Activated CD4-positive, alpha-beta T cell treated with anti-CD3 and anti-CD28 coated beads for 1 hour (primary cell): ENCODE measurements at places on chromosomes 2 and 18.

- no peak for DNase-seq
Measured at GRCh38 chr2:237097911-237098702, 12.4 kb downstream of the COPS8 start.

DNA sequence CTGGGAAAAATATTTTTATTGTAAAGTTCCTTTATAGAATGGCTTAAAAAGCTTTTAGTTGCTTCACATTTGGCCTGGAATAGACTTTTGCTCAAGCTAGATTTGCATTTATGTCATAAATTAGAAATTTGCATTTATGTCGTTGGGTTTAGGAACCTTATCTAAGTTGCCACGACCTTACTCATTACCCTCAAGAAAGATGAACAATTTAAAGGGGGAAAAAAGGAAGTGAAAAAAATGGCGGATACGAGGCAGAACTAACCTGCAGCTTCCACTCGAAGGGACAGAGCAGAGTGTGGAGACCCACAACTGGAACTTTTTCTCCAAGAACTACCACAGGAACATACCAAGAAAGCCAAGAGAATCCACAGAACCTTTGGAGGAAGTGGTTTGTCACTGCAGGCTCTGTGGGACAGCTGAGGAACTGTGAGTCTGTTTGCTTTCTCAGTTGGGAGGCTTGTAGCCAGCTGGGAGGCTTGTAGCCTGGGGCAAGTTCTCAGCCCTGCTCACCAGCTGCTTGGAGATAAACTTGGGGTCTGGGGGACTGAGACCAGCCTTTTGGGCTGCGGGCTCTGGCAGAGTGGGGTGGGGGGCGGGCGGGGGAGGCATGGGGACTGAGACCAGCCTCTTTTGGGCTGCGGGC is 349.9 kb upstream of the MEIS1 start:
- DNase-seq: no peak

DNA sequence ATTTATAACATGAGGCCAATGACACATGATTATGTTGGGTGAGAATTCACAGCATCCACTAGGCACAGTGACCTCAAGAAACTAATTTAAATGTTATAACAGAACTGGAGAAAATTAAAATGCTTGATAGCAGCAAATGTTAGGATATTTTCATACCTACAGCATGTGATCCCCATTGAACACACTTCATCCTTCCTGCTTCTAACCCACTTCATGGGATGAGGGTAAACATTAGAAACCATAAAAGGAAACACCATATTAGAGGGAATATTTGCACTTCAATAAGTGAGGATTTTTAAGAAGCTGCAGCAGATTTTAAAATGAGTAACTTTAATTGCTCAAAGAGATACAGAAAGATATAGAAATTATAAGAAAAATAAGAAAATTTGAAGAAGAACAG is 117.1 kb downstream of the FSHR start:
- DNase-seq: no peak

- no peak for DNase-seq
Measured at GRCh38 chr18:43533371-43533770, 256.1 kb upstream of the SYT4 start.

GRCh38 chr2:129575431-129575830 is 404.0 kb upstream of the RAB6C start:
- no peak for DNase-seq

- DNase-seq: no peak
Measured at GRCh38 chr2:191215666-191216065, 29.5 kb upstream of the MYO1B start.

DNA sequence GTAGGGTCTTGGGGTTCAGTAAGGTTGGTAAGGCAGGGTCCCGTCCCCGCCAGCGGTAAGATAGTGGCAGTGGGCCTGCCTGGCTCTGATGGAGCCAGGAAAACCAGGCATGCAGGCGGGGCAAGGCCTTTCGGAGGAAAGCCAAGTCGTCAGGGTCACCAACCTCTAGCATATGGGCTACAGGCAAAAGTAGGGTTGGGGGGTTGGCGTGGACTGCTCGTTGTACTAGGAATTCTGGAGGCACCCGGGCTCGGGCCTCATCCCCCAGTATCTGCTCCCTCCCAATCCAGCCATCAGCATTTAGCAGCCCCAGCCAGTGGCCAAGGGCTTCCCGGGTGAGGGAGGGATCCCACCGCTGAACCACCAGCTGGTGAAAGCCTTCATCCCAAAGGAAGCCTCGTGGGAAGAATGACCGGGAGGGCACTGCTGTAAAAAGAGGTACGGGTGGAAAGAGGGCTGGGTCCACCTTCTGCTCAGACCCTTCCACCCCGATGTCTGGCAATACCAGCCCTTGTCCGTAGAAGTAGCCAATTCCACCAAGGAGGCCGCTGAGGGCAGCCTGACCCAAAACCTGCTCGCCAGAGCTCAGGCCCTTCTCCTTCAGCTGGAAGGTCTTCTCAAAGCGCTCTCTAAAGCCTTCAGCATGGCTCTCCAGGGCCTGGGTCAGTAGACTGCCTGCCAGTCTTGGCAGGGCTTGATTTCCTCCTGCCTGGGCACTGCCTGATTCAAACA is 3.0 kb downstream of the MOGS start:
- no peak for DNase-seq

DNA sequence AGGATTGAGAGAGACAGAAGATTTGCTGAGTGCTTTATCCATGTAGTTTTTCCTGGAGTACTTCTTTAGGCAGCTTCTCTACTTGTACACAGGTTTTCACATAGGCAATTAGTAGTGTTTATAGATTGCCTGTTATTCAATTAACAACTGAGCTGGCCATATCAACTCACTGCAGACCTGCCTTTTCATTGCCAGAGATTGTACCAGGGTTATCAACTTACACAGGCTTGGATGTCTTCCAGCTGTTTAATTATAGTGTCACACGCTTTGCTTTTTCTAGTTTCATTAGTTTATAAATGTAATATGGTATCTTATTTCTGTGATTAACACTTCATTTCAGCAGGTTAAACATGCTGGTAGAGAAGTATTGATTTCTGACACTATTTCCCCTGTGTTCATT is 125.9 kb downstream of the GPD2 start:
- no peak for DNase-seq

DNA sequence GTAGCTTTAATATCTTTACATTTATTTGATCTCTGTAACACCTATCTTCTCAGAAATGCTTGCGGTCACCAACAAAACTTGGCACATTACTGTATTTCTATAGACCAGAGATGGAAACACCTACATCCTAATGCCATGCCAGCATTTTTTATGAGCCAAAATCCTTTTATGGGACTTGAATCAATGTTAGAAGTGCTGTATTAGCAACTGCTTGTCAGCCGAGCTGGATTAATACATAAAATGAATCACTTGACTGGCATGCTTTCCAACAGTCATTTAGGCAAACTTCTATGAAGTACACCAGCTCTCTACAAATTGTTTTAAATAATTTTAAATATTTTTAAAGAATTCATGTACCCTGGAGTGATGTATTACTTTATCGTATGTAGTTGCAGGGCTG is 272.9 kb upstream of the NRP2 start:
- DNase-seq: no peak
